A172 (cell line): ENCODE measurements at places on chromosomes 13 and 19.

- peak; percentile 27 for DNase-seq
Measured at GRCh38 chr13:46844431-46844830, 47.5 kb upstream of the ESD start.

- DNase-seq, result no peak
Measured at GRCh38 chr19:2731181-2731995, 8.4 kb downstream of the SLC39A3 start.

DNA sequence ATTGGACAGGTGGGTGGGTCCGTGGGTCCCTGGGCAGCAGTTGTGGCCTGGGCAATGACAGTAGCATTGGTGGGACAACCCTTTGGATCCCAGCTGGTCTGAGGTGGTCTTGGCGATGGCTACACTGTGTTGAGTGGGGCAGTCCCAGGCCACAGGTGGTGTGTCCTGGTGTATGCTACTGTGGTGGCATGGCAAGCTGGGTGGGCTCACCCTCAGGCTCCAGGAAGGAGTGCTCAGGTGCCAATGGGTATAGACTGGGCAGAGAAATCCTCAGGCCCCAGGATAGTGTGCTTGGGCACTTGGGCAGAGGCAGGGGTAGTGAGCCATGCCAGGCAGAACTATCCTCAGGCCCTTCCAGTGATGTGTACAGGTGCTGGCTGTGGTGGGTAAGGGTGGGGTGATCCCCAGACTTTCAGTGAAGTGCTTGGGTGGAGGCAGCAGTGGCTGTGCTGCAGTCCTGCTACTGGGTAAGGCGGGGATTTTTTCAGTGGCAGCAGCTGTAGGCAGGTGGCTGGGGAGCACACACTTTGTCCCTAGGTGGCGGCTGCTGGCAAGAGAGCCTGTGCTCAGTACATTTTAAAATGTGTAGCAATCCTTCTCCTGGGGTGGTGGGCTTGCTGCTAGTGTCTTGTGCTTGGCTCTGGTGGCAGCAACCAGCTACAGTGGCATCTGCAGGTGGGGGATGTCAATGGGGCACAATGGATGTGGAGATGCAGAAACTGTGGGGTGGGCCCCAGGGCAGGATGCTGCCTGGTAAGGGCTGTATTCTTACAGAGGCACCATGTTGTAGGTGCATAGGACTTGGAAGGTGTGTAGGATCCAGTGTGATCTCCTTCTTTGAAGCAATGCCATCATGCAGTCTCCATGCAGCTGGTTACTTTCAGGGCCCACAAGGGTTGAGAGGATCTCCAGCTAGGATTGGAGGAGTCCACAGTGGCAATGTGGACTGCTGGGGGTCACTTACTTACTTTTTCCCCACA is 64.9 kb downstream of the DNAJC3 start:
- DNase-seq, result no peak

DNA sequence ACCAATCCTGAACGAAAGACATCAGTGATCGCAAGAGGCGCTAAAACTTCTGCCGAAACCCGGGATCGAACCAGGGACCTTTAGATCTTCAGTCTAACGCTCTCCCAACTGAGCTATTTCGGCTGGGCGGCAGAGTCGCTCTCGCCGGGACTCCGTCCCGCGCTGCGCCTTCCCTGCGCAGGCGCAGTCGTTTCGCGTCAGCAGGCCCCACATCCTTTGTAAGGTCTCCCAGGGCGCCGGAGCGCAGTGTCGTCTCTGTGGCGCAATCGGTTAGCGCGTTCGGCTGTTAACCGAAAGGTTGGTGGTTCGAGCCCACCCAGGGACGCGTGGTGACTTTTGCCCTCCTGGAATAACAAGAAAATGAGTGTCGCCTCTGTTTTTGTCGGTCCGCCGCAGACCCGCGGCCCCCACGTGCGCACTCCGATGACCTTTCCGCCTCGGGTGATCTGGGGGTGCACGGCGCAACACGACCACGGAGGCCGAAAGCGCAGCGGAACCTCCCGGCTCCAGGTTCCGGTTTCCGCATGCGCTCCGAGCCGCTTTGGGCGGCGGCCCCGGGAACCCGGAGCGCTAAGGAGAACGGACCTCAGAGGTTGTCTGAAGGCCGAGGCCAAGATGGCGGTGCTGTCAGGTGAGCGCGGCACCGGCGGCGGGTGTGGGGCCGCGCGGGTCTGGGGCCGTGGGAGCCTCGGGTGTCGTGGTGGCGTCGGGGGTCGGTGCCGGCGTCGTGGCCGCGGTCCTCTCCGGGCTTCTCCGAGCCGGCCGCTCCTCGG is at the start of gene NDUFS7:
Gene NDUFS7, plus strand, starts transcription at position 596 of the 773 bp plus-strand sequence. Its CDS starts 20 bp downstream, at position 616.
- peak; percentile 92 for DNase-seq

- peak; percentile 33 for DNase-seq
Measured at GRCh38 chr19:44212866-44213346, 574 bp downstream of the ZNF227 start.

DNA sequence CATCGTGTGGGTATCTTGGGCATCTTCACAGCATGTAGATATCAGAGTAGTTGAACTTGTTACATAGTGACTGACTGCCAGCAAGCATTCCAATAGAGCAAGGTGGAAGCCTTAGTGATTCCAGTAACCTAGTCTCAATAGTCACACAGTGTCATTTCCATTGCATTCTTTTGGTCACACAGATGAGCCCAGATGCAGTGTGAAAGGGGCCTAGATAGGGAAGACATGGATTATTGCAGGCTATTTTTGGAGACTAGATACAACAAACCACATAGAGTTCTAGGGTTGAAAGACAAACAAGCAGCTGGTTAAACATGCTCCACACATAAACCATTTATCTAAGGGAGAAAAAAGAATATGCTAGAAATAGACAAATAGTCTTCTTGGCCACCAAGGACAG is 553.5 kb downstream of the DCT start:
- no peak for DNase-seq

DNA sequence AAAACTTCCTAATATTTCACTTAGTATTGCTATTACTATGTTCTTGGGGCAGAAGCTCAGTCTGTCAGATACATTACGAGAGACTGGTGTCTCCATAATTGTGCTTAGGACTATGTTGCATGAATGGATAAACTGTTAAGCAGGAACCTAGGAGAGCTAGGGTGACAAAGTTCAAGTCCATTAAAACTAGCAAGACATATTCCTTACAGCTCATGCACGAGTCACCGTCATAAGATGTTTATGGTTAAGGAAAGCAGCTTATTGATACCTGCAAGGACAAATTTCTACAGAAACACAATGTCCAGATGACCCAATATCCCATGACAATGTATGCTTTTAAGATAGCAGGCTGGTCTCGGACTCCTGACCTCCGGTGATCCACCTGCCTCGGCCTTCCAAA is 5.7 kb upstream of the ZNF813 start:
- DNase-seq, result no peak

- no peak for DNase-seq
Measured at GRCh38 chr19:7395360-7396066, 46.8 kb downstream of the ARHGEF18 start.

DNA sequence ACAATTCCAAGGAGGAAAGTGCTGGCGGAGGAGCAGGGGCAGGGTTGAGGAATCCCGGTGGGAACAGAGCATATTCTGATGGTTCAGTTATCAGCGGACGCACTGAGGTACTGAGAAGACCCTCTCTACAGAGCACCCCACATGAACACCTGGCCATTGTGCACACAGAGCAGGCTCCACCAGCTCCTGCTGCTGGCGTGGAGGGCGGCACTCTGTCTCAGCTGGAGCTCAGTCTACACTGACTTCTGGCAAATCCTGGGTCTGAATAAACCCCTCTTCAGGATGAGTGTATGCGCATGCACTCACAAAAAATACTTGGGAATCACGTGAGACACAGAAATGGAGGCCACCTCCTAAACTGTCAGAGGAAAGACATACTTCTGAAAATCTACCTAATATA is 114.4 kb upstream of the IRS2 start:
- no peak for DNase-seq

- peak; percentile 36 for DNase-seq
Measured at GRCh38 chr13:36858290-36858689, 39.3 kb downstream of the RFXAP start.

DNA sequence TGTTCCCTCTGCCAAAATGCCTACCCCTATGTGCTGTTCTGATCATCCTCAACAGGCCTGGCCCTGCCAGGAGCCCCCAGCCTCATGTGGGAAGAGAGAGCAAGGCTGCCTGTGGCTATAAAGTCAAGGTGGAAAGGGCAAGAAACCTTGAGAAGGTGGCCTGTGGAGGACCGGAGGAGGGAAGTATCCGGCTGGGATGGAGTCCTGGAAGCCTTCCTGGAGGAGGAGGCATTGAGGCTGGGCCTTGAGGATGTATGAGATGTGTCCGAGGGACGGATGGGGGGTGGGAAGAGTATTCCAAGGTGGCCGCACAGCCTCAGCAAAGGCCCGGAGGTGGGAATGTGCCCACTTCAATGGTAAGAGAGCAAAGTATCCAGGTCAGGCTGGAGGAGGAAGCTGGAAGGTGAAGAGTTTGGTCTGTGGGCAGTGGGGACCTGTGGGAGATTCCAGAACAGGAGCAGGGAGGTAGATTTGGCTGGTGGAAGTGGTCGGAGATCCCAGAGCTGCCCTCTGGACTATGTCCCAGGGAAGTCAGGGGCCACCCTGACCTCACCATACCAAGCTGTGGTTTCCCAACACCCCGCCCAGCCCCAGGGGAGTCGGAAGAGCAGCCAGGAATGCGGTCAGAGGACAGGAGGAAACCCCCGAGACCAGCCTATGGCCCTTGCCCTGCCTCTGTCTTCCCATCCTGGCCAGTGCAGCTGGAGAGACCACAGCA is 3.0 kb upstream of the PLIN4 start:
- peak; percentile 61 for DNase-seq

DNA sequence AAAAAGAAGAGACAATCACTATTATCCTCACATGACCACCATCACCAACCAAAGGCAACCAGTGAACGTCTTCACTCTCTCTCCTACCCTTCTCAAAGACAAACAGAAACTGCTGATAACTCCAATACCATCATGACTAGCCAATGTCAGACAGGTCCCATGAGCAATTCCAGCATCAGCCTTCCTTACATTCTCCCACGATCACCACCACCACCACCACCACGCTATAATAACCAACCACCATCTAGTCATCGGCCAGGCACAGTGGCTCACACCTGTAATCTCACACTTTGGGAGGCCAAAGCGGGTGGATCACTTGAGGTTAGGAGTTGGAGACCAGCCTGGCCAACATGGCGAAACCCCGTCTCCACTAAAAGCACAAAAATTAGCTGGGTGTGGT is 3.9 kb downstream of the MYO1F start:
- no peak for DNase-seq

DNA sequence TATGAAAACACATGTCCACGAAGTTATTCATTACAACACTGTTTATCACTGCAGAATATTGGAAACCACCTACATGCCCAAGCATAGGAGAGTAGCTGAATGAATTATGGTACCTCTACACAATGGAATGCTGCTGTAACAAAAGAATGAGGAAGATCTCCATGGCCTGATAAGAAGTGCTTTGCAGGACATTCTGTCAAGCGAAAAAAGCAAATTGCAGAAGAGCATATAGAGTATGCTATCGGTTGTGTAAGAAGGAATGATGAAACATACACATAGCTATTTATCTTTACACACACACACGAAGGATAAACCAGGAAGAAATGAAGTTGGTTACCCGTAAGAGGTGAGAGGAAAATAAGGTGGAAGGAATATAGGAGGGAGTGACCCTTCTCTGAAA is 37.5 kb upstream of the CEACAM20 start:
- no peak for DNase-seq

GRCh38 chr13:35767256-35767976 is 290.9 kb upstream of the MAB21L1 start:
- DNase-seq, result no peak

GRCh38 chr19:41930926-41931592 is 2.8 kb upstream of the ERFL start:
- DNase-seq, result no peak
